ENCODE measurements at places on chromosomes 1 and 21. TPM values are rescaled to one million over a fixed set of nuclear protein-coding genes. Genes with fewer than 3 reads are reported as not detected.

The C1QTNF12 gene
- 3.0 TPM for total RNA-seq

The TESK2 gene
- 14.0 TPM for total RNA-seq

The OR6N1 gene
- total RNA-seq: not detected

The LCE3E gene
- total RNA-seq: not detected

The NEK2 gene
- total RNA-seq: 24.9 TPM
